Diencephalon (tissue), 1 donor: ENCODE measurements at places on chromosomes 3 and 15. TPM values are rescaled to one million over a fixed set of nuclear protein-coding genes. Genes with fewer than 3 reads are reported as not detected.

HTR3E gene
- not detected for total RNA-seq

KBTBD8 gene
- total RNA-seq = 18.5 TPM

TADA3 gene
- 39.2 TPM for total RNA-seq

MESP1 gene
- 2.5 TPM for total RNA-seq

CEP152 gene
- 3.5 TPM for total RNA-seq

SPATA12 gene
- total RNA-seq = not detected
